ENCODE measurements at places on chromosomes 4 and X.

- no peak for DNase-seq
Observed at GRCh38 chrX:107576392-107576791, 51.9 kb upstream of the PRPS1 start.

- DNase-seq: peak; percentile 92
Observed at GRCh38 chrX:55160685-55161552, 59.2 kb upstream of the PAGE5 start.

DNA sequence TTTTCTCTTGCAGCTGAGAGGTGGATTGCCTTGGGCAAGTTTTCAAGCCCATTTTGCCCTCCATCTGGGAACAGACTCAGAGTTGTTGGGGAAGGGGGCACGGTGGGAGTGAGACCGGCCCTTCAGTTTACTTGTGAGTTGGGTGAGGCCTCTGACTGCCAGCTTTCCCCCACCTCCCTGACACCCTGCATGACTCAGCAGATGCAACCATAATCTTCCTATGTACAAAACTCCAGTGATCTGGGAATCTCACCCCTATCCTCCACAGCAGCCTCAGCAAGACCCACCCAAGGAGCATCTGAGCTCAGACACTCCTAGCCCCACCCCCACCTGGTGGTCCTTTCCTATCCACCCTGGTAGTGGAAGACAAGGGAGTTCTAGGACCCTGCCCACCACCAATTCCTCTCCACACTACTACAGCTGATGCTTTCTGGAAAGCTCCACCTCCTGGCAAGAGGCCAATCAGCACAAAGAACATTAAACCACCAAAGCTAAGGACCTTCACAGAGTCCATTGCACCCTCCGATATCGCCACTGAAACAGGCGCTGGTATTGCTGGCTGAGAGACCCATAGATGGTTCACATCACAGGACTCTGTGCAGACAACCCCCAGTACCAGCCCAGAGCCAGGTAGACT lies 99.4 kb upstream of the STK26 start:
- no peak for DNase-seq

DNA sequence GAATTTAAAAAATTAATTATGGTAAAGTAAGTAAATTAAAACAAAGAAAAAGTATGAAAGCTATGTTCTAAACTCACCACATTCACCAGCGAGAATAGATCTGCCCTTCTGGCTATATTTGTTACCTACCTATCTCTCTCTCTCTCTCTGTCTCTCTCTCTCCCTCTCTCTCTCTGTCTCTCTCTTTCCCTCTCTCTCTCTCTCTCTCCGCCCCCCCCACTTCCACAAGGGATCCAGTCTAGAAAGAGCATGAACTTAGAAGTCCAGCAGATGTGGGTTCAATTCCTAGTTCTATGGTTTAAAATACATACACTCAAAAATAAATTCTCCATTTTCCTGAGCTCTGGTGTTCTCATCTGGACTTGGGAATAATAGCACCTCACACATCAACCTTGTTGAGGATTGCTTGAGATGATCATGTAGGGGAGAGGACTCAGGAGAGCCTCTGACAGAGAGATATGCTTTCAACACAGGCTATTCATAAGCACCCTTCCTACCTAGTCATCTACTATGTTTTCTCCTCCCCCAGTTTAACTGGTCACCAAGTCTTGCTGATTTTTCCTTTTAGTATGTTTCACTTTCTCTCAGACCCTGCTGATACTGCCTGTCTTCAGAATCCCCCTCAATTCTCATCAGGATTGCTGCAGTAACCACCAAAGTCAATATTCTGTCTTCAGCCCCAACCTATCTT lies 64.7 kb downstream of the SLC7A11 start:
- DNase-seq: no peak

- no peak for DNase-seq
Observed at GRCh38 chr4:142091085-142091513, 454.7 kb downstream of the IL15 start.

GRCh38 chrX:129523079-129523911 lies at the start of gene SMARCA1:
TSS of gene SMARCA1 (minus strand) at chrX:129523490. CDS start at chrX:129523370, 120 bp downstream.
- no peak for DNase-seq

GRCh38 chr4:170721812-170722373 lies 632.1 kb upstream of the AADAT start:
- DNase-seq: no peak

GRCh38 chr4:189204616-189205015 lies 736.1 kb upstream of the FRG1 start:
- DNase-seq: no peak

All from B cell (primary cell).